ENCODE measurements at places on chromosomes 1 and 21.

GRCh38 chr1:162632217-162632666, at the start of gene DDR2:
Gene DDR2, plus strand, starts transcription at chr1:162632464. Its CDS starts 86,600 bp downstream, at chr1:162719064.
- DNase-seq = no peak

DNA sequence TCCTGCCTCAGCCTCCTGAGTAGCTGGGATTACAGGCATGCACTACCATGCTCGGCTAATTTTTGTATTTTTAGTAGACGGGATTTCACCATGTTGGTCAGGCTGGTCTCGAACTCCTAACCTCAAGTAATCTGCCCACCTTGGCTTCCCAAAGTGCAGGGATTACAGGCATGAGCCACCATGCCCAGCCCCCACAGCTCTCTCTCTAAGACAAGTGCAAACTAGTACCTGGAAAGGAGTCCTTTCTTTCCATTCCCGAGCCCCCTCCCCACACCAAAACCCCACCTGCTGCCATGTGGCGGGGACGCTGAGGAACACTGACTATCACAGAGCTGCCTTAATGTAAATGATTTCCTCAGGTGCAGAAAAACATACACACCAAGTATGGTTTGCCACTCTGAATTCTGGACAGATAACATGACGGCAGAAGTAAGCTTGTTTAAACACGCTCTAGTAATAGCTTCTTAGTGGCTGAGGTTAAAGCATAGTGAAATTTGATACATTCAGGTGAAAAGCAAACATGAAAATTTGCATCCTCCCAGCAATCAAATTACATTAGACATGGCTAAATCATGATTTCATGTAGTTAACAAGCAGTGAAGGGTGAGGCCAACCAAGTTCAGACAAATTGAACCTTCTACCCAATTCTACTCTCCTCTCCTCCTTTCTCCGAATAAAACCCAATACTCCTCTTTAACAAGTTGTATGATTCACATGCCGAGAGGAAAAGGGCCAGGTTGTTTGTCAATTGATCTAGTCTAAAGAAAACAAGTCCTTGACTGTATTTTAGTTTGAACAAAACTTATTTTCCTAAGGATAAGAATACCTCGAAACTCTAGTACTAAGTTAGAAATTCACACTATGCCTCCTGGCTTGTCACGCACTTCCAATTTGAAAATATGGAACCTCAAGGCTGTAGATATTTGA, 19.8 kb downstream of the ERRFI1 start:
- DNase-seq = no peak

DNA sequence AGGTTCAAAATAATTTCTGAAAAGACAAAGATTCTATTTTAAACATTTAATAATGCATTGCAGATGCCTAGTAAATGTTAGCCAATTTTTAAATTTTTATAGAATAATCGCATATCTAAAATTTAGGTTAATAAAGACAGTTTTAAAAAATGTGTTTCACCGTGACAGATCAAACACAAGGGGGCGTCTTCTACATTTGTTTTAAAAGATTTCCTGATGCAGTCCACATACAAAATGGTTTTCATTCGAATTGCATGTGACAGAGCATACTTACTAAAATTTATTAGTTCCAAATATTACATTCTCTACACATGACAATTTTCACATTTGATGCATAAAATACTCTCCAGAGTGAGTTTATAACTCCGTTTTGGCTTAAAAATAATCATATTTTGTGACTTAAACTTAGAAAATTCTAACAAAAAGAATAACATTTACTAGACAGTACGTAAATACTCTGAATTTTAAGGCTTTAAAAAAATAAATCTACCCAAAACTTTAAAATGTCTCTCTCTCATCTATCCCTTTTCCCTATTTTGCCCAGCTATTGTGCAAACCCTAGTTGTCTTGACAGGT, 75.5 kb downstream of the ADAMTS1 start:
- DNase-seq = no peak

- DNase-seq = no peak
These were observed 207.2 kb downstream of the ATG4C start for GRCh38 chr1:62991152-62991551.

DNA sequence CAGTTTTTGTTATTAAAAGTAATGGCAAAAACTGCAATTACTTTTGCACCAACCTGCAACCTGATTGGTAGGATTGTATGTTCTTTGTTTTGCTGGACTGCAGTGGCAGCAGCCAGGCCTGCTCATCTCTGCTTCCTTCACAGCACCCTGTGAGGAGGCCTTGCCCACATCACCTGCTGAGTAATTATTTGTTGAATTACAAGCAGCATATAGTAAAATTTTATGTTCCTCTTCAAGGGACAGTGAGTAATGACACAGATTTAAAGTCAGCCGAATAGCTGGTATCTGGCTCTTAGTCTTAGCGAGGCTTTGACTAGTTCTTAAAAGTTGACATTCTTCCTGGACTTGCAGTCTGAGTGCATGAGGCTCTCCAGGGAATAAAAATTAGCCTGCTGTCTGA, 435.1 kb downstream of the PRDM2 start:
- no peak for DNase-seq

- no peak for DNase-seq
These were observed 2.1 kb upstream of the OTUD7B start for GRCh38 chr1:150012611-150013010.

DNA sequence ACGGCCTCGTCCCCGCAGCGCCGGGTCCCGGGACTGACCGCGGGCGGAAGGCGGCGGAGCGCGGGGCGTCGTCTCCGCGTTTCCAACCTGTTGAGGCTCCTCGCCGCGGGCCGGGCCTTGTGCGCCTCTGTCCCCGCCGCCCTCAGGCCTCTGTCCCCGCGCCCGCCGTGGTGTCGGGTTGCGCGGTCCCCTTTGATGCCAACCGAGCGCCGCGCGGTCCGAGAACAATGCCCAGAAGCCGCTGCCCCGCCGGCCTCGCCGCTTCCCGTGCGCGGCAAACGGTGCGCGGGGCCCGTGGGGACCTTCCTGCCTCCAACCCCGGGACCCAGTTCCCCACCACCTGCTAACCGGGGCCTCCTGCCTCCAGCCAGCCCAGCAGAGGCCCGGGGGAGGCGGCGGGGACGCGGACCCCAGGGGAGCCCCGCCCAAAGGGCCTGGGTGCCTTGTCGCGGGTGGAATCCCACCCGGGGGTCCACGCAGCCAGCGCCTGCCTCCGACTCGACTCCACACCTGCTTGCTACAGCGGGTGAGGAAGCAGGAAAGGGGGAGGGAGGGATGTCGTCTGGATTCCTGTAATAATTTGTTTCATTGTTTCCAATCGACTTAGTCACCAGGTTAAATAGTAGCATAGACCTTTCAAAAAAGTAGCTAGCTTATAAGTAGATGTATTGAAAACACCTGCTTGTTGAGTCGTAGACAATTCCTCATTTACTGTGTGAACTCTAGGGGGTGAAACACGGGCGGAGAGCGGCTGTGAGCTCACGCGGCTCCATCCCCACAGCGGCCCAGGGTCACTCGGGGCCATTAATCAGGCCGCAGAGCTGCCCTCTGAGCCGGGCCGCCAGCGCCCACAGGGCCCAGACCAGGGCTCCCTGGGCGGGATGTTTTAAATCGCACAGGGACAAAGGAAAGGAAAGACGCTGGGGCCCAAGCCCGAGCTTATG, 1.1 kb downstream of the COL18A1 start:
- no peak for DNase-seq

DNA sequence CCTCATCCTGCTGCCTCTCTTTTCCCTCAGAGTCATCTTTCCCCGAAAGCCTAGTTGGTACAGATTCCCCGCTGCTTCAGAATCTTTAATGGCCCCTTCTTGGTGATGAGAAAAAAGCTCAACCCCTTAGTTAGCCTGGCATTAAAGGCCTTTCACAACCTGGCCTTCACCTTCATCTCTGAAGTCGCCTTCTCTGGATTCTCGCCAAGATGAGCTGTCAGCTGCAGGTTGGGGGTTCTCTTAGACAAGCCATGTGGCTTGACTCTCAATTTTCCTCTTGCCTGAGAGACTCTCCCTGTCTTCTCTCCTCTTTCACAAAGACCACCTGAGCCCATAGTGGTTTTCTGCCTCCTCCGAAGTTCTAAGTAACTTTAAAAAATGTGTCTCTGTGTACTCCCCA, 15.5 kb upstream of the DISC1 start:
- DNase-seq = no peak

- no peak for DNase-seq
These were observed 30.2 kb upstream of the KCNA2 start for GRCh38 chr1:110636149-110636935.

- DNase-seq = no peak
These were observed 652.5 kb downstream of the AMY1C start for GRCh38 chr1:104402178-104402577.

GRCh38 chr1:27074175-27074780, 61.6 kb upstream of the TENT5B start:
- no peak for DNase-seq

DNA sequence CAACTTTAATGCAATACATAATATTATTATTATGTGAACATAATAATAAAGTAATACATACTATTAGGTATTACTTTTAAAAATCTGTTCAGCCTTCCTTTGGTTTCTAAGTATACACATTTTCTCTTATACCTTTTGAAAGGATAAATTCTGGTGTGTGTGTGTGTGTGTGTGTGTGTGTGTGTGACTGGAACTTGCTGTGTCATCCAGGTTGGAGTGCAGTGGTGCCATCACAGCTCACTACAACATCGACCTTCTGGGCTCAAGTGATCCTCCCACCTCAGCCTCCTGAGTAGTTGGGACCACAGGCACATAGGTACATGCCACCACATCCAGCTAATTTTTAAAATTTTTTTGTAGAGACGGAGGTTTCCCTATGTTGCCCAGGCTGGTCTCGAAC, 88.5 kb downstream of the CCDC30 start:
- no peak for DNase-seq

DNA sequence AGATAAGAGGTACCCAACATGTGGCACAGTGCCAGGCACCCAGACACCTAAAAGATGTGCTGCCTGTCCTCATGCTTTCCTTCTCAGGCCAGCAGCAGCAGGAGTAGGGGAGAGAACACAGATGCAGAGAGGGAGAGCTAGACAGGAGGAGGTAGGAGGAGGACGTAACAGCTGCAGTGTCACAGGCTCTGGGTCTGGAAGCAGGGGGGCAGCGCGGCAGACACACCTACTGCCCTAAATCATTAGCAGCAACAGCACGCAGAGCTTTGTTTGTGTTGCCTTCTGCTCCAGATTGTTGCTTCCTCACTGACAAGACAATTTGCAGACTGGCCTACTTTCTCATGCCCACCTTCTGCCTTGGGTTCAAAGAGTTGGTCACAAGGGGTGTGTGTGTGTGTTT, 196.7 kb upstream of the DAB1 start:
- no peak for DNase-seq

DNA sequence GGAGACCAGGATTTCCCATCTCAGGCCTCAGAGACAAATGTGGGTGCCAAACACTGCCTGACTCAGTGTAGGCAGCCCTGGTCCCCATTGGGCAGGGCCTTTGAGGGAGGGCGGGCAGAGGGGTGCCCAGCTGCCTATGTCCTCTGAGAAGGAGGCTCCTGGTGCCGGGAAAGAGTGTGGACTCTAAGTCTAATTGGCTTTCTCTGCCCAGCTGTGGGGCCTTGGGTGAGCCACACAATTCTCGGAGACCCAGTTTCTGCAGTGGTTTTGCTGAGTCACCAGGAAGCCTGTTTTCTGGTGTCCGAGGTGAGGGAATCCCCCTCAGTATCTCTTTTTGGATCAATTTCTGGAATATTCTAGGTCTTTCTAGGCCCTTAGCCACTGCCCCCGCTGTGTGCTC, 35.3 kb upstream of the ACTL8 start:
- no peak for DNase-seq

DNA sequence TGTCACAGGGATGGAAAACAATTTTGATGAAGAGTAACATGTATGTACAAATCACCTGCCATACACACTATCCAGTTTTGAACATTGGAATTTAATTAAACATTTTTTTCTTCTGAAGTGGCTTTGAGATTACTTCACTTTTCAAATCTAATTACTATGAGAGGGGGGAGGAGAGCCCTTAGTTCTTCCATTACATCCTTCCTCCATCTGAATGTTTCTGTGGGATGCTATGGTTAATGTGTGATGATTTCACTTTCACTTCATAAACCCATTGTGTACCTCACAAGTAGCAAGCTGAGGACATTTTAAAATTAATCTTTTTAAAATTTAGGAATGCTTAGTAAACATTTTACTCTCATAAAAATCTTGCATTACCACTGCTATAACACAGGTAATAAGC, 156.9 kb downstream of the RUNX1 start:
- DNase-seq = no peak

DNA sequence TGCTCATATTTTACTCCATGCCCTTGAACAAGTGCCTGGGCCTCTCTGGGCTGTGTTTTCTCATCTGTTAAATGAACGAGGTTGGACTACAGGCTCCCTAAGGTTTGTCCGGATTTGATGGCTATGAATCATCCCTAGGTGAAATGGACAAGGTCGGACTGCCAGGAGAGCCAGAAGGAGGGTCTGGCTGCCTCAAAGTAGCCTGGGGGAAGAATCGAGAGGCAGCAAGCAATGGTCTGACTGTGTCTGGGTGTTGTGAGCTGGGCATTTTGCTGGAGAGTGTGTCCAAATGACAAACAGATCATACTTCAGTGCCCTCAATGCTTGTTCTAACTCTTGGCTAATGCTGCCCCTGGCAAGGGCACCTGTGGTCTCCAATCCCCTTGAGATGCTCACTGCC, 730.9 kb downstream of the PTPRU start:
- no peak for DNase-seq

GRCh38 chr1:87515781-87516180, 187.1 kb downstream of the LMO4 start:
- no peak for DNase-seq

All from stimulated activated CD4-positive, alpha-beta T cell treated with anti-CD3 and anti-CD28 coated beads, Interleukin-2, amount 100 ng/mL, for 48 hours (primary cell).